Ovary (tissue), 10 donors: ENCODE measurements at places on chromosomes 1 and 21. TPM values are rescaled to one million over a fixed set of nuclear protein-coding genes. Genes with fewer than 3 reads are reported as not detected.

GRCh38 chr1:163785868-163786405, 464.2 kb downstream of the NUF2 start:
- no peaks in the 10 kb centered on the region for H3K4me1 ChIP-seq
- no peak overlapping the region for H3K4me3 ChIP-seq
- no peaks in the 10 kb centered on the region for H3K27me3 ChIP-seq
- no peaks in the 10 kb centered on the region for H3K36me3 ChIP-seq
- H3K27ac ChIP-seq = no peak overlapping the region
- no peak for DNase-seq

DNA sequence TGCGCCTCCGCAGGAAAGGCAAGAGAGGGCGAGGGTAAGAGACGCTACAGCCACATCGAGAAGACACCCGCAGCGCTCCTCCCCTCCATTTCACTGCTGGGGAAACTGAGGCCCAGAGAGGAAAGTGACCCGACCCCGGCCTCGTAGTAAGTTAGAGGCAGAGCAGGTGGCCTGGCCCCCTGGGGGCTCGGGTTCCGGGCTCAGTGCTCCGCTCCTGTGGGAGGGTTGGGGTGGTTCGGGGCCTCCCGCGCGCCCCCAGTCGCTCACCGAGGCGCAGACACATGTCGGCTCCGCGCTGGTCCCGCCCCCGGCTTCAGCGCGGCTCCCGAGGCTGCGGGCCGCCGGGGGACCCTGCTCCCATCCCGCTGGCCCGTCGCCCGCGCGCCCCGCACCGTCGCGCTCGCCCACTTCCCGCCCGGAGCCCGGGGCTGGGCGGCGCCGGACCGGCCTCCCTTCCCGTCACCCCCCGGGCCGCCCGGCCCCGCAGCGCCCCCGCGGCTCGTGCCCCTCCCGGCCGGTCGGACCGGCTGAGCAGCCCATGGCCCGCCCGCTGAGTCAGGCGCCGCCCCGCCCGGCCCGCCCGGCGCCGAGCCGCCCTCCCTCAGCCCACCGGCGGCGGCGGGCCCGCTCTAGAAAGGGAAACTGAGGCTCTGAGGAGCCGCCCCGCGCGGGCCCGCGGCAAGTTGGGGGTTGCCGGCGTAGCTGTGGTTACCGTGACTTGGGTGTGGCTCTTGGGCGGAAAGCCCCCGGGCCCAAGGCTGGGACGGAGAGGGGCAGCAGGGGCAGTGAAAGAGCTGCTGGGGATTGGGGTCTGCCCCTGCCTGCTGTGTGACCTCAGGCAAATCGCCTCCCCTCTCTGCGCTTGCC, at the start of gene TMEM54:
TMEM54 (minus strand) TSS at position 434 of the 867 bp plus-strand sequence; CDS start at position 283, 151 bp downstream.
- no peak within 1 kb of the TSS for H3K27ac ChIP-seq
- peak; percentile 80 for DNase-seq
- no peaks in the 10 kb centered on the region for H3K4me1 ChIP-seq
- no peaks in the 10 kb centered on the region for H3K36me3 ChIP-seq
- peak within 1 kb of the TSS; percentile 55 for H3K4me3 ChIP-seq

GRCh38 chr1:155130272-155131006, 2.8 kb downstream of the EFNA1 start:
- H3K36me3 ChIP-seq = no peaks in the 10 kb centered on the region
- H3K4me1 ChIP-seq = peaks cover 15% of the 10 kb centered on the region
- no peaks in the 10 kb centered on the region for H3K27me3 ChIP-seq
- peak overlapping the region; percentile 63 for H3K4me3 ChIP-seq
- no peak for DNase-seq

- no peaks in the 10 kb centered on the region for H3K4me1 ChIP-seq
- H3K27ac ChIP-seq = no peak overlapping the region
- H3K27me3 ChIP-seq = no peaks in the 10 kb centered on the region
- H3K4me3 ChIP-seq = no peak overlapping the region
- H3K36me3 ChIP-seq = no peaks in the 10 kb centered on the region
These were observed 24.6 kb upstream of the FCRL3 start for GRCh38 chr1:157725221-157725577.

DNA sequence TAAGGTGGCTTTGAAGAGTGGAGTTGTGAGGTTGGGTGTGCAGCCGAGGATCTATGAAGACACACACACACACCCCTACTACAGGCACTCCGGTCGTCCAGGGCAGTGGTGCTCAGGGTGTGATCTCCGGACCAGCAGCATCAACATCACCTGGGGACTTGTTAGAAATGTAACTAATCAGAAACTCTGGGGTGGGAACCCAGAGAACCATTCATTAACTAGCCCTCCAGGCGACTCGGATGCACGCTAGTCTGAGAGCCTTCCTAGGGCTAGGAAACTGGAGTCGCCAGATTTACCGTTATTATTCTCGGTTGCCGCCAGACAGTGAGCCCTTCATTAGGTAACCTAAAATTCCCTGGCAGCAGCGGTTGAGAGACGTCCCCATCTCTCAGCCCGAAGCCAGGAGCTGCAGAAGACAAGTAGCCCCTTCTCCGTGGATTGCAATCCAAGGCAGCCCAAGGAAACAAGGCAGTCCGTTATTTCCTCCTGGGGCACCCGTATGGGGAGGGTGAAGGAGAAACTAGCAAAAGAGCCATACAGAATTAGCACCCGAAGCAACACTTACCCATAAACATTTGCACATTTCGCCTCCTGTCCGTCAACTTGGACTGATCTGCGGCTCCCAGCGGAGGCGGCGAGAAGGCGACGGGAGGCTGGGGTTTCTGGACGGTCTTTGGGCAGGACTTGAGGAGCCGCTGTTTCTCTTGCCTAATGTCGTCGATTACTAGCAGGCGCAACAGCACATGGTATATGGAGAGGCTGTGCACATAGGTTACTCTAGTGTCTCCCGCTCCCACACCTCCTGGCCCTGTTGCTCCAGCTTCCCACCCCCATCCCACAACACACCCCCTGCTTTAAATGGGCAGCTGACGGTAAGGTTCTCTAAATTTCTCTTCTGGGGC, 2.9 kb upstream of the CCN1 start:
- H3K27me3 ChIP-seq = no peaks in the 10 kb centered on the region
- H3K27ac ChIP-seq = peak overlapping the region; percentile 88
- peaks cover 4% of the 10 kb centered on the region for H3K4me1 ChIP-seq
- H3K4me3 ChIP-seq = peak overlapping the region; percentile 49

DNA sequence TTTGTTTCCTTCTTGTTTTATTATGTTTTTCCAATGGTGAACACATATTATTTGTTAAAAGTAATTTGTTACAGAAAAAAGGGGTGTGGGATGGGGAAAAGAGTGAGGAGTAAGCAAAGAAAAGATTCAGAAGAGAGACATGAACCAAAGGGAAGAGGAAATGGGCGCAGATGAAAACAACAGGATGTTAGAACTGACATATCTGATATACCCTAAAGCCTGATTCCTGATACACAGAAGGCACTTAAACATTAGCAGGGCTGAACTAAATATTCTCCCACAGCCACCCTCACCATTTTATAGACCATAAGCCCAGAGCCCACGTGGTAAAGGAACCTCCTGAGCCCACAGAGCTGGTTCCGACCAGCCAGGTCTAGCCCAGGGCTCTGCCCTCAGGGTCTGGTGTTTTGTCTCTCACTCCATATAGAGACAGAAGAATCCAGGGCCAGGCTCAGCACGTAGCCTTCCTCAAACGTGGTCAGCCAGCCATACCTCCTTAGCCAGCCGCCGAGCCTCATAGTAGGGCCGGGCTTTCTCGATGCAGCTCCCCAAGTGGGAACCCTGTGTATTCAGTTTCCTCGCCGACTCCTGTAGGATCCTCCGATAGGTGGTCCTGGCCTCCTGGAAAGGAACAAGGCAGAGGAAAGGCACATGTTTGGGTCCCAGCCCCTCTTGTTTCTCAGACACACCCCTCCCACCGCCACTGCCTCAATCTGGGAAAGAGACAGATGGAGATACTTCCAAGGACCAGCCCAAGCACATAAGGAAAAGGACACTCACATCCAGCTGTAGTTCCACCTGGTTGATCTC, 9.5 kb downstream of the SH3BP5L start:
- DNase-seq = no peak
- no peaks in the 10 kb centered on the region for H3K27me3 ChIP-seq
- H3K27ac ChIP-seq = no peak overlapping the region
- peaks cover 2% of the 10 kb centered on the region for H3K4me1 ChIP-seq

Gene MATN1
- total RNA-seq = 0.86 TPM

Gene GUCA2A
- total RNA-seq = not detected

Gene TMCC2
- total RNA-seq = 9.5 TPM
